ENCODE measurements at places on chromosomes 16 and 17.

GRCh38 chr16:68022278-68022727, 729 bp downstream of the DDX28 start:
- no peak for DNase-seq

DNA sequence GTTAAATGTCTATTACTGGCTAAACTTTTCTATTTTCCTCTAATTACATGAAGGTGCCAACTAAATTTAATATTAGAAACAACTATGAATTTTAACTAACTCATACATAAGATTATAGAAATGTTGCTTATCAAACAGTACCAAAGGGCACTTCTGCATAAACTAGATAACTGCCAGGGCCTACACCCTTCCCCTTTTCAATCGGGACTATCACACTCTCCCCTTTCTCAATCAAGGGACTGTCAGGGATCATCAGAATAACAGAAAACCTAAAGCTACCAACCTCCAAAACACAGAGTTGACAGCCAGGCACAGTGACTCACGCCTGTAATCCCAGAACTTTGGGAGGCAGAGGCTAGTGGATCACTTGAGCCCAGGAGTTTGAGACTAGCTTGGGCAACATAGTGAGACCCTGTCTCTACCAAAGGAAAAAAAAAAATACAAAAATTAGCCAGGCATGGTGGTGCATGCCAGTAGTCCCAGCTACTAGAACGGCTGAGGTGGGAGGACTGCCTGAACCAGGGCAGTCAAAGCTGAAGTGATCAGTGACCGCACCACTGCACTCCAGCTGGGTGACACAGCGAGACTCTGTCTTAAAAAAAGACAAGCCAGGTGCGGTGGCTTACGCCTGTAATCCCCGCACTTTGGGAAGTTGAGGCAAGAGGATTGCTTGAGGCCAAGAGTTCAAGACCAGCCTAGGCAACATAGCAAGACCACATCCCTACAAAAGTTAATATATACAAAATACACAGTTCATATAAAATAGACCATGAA, 3.2 kb upstream of the PHLPP2 start:
- DNase-seq, result no peak

DNA sequence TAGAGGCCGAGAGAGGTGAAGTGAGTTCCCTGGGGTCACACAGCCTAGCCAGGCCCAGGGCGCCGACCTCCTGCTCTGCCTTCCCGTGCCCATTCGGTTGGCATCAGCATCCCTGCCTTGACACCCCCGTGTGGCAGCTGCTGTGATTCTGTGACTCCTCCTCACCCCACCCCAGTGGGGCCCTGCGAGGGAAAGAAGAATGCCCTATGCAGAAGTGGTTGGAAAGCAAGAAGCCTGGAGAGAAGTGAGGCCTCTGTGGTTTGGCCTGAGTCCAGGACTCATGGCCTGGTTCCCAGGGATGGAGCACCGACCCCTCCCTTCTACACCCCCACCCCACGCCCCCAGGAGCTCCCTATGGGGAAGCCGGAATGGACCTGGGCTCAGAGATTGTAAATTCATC, 296.2 kb downstream of the SEC14L1 start:
- DNase-seq, result no peak

DNA sequence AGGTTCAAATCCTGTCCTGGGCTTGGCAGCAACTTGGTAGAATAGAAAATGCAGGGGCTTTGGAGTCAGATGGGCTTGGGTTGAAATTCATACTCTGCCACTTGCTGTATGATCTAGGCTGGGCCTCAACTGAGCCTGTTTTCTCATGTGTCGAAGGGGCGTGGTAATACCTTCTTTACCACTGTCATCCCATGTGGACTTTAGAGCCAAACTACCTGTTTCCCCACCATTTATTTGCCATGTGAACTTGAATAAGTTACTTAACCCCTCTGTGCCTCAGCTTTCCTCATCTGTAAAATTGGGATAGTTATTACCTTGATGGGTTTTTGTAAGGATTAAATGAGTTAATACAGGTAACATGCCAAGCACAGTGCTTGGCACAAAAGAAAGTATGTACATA, 106.0 kb downstream of the COPRS start:
- DNase-seq, result no peak

- DNase-seq, result no peak
Observed at GRCh38 chr16:74771656-74772315, 2.8 kb downstream of the FA2H start.

- no peak for DNase-seq
Observed at GRCh38 chr17:35117984-35118383, 1.7 kb downstream of the RAD51D start.

GRCh38 chr17:80876950-80877728, 114.5 kb upstream of the CHMP6 start:
- DNase-seq, result no peak

DNA sequence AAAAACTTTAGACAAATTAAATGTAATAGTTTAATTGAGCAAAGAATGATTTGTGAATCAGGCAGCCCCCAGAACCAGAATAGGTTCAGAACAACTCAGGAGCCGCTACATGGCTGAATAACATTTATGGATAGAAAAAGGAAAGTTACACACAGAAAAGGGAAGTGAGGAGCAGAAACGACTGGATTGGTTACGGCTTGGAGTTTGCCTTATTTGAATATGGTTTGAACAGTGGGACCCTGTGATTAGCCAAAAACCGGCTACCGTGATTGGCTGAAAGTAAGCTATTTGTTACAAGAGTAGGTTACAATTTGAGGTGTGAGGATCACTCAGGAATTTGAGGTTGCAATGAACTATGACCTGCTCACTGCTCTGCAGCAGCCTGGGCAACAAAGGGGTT, 1139.8 kb downstream of the CDH11 start:
- no peak for DNase-seq

- DNase-seq, result no peak
Observed at GRCh38 chr16:71439523-71439922, 2.3 kb downstream of the TLE7 start.

GRCh38 chr16:86337581-86338402, 172.5 kb upstream of the FOXF1 start:
- no peak for DNase-seq

DNA sequence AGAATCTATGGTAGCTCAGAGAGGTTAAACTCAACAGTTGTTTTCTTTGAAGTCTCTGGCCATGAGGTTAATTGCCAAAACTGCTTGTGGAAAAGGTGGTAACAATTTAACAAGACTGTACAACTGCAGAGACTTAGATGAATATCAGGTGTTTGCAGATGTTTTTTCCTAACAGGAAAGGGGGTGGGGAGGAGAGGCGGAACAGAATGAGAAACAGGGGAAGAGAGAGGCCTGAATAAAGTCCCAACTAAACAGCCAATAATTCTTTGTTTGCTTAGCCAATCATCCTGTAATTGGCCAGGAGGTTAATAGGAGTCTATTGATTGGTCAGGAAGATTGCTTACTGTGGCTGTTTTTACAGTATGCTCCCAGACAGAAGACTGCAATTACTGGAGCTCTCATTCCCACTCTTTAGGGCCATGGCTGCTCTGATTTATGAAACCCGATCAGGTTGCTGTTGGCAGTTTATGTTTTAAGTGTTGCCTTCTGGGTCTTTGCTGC, 249.7 kb upstream of the TBX2 start:
- DNase-seq, result peak; percentile 53

DNA sequence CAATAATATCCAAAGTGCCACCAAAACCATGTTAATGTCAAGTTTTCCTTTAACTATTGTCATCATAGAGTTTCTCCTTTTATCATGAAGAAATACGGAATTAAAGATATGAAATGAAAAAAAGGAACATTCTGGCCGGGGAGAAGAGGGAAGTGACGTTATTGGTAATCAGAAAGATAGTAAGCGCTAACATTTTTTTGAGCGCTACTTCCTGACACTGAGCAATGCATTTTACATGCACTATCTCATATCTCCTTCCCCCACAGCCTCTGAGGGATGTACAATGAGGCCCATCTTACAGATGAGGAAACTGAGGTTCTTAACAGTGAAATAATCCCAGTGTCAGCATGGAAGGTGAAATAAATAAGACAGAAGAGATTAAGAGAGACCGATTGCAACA, 410.9 kb downstream of the SOX9 start:
- no peak for DNase-seq

GRCh38 chr16:28495098-28495793, 803 bp downstream of the APOBR start:
- no peak for DNase-seq

DNA sequence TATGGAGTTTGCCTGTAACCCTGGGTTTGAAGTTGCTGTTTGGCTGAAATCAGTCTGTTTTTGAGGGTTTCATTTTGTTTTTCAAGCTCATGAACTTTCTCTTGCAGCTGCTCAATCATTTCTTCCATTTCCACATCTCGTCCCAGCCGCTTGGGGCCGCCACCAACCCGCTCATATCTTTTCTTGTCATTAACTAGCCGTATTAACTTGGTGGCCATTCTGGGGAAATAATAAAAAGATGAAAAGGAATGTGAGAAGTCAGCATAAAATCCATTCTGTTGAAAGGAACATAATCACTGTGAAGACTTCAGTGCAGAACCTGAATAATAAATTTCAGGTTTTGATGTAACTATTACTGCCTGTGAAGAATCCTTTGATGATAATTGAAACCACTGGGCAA, 11.5 kb downstream of the RPGRIP1L start:
- no peak for DNase-seq
